ENCODE measurements at places on chromosomes 2 and 18.

- no peak for DNase-seq
These were observed 217.1 kb upstream of the SLC35G4 start for GRCh38 chr18:11392292-11392691.

DNA sequence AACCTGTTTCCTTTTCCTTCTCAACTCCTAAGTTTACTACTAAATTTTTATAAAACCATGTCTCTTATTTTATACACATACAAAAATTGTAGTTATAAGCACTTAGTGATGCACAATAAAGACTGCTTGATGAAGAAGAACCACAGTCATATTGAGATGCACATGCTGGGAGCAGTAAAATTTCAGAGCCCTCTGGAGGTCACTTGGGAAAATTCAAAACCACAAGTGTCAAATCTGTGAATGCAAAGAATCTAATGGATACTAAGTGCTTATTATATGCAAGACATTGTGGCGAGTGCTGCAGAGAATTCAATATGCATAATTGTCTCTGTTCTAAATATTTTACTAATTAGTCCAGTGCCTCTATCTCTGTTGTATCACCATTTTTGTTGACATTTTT lies 180.5 kb downstream of the VWC2L start:
- DNase-seq, result no peak

DNA sequence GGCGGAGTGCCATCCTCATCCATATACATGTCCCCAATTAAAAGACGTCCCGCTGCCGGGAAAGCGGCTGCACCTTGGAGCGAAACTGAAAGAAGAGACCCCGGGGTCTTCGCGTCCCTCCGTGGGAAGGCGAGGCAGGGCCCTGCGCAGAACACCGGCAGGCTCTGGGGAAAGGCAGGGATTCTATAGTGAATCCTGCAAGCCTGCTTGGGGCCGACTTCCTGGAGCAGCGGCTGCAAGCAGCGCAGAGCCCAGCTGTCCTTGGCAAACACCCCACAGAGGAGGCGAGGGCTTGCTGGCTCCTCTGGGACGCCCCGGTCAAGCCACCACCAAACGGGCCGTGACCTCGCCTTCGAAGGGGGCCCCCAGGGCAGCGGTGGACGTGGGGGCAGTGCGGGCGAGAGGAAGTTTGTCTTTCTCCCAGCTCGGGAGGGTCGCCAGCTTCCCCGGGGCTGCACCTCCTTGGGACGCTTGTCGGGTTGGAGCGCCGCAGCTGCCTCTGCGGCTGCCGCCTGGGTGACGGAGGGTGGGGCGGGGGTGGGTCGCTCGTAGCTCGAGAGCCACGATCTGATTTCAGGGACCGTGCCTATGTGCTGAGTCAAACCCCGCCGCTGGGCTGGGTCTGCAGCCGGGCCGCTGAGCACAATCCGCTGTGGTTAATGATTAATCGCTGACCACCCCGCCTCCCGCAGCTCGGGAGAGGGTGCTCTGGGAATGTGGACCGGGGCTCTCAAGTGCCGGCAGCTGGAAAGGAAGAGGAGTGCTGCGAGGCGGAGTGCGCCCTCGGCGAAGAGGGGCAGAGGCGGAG lies 486 bp upstream of the GPR39 start:
- peak; percentile 94 for DNase-seq

GRCh38 chr18:3814816-3815215 lies 364.8 kb downstream of the TGIF1 start:
- DNase-seq, result peak; percentile 82

GRCh38 chr2:74181739-74182138 lies 3.1 kb upstream of the MOB1A start:
- no peak for DNase-seq
